Myocyte (in vitro differentiated cells): ENCODE measurements at places on chromosomes 6 and 20.

DNA sequence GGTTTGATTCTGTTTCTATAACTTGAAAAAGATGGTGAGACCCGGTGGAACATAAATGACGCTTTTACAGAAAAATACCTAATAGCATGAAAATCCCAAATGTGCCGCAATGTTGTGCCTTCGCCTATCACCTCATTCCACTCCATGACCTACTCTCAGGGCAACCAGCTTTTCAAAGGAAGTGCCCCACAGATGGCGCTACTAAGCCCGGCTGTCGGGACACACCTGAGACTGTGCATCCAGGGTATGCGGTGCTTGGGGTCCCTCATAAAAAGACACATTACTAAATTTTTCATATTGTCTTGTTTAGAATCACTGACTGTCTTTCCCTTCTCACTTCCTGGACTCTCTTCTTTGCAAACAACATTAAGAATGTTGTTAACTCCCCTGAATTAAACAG lies 145.5 kb upstream of the RPS6KA2 start:
- DNase-seq, result no peak

DNA sequence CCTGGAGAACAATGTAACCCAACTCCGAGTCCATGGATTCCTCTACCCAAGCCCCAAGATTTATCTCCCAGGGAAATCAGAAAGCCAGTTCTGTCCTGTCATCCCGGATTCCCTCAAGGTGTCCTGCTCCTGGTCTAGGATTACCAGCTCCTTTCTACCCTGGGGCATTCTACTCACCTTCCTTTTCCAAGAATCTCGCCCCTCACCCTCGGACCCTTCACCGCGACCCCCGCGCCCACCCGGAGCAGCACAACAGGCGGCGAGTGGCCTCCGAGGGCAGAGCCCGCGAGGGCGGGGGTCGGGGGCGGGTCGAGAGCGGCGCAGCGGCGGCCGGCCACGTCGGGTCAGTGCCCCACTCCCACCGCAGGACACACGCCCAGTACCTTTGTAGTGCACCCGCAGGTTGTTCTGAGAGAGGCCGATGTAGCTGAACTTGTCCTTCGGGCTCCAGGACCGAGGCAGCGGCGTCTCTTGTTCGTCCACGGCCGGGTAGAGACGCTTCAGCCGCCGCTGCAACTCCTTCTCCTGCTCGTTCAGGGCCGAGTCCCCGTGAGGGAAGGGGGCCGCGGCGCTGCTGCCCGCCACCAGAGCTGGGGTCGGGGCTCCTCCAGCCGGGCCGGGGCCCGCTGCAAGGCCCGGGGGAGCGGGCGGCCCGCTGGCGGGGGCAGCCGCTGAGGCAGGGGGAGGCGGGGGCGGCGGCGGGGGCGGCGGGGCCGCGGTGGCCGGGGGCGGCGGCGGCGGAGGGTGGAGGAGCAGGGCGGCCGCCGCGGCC lies 897 bp downstream of the RANBP9 start:
- peak; percentile 44 for DNase-seq

DNA sequence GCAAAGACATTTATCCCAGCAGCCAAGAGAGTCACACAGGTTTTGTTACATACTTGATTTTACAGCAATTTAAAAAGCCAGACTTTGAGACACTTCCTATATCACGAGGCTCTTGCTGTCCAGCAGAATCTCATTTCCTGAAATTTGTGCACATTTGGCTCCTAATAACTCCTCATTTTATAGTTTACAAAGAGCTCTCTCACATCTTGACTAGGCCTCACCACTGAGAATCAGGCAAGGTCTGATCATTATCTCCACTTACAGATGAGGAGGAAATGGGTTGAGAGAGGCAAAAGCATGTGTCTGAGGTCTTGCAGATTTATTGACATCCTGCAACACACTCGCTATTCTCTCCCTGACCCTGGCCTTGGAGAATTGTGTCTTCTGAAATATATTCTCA lies 426.8 kb downstream of the MAFB start:
- DNase-seq, result no peak

DNA sequence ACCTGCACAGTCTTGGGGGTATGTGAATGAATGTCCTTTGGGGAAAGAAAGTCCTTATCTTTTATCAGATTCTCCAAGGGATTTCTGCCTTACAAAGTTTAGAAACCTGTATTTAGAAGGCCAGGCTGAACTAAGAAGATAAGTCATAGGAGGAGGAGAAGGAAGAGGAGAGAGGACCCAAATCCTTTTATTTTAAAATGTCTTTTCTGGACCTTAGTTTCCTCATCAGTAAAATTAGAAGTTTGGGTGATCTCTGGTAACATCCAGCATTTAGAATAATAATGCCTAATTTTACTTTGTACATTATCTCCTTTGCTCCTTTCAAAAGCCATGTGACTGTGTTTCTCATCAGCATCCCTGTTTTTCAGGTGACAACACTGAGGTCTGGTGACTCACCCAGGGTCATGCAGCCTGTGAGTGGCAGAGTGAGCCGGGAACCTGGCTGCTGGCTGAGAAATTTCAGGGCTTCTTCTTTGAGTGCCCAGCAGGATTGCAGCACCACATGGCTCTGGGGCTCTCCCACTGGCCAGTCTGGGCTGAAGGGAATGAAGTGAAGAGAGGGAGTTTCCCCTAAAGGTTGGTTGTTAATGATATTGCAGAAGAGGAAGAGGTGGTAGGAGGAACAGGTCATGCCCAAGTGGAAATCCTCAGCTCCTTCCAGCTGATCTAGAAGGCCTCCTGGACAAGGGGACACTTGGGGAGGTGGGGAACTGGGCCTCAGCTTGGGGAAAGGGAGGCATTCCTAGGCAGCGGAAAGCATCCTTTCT lies 34.0 kb downstream of the VEGFA start:
- DNase-seq, result no peak

GRCh38 chr6:43981363-43981990 lies 145.8 kb downstream of the MRPL14 start:
- no peak for DNase-seq

- DNase-seq, result no peak
These were observed 54.0 kb downstream of the GMPR start for GRCh38 chr6:16292432-16292831.

- no peak for DNase-seq
These were observed 155.2 kb downstream of the TTLL2 start for GRCh38 chr6:167479901-167480648.

DNA sequence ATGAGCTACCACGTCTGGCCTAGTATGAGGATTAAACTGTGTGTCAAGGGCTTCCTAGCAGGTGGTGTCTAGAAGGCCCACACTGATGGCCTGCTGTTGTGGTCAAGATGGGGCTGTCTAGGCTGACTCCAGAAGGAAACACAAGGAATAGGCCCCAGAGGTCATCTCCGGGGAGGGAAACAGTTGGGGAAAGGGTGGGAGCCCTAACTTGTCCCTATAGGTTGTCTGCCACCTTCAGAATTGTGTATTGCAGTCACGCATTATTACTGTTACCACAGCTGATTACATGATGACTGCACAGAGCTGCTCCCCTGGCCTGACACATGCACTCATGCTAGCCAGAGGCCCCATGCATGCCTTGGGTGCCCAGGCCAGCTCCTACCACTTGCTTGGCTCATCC lies 27.3 kb downstream of the C20orf203 start:
- DNase-seq, result no peak

DNA sequence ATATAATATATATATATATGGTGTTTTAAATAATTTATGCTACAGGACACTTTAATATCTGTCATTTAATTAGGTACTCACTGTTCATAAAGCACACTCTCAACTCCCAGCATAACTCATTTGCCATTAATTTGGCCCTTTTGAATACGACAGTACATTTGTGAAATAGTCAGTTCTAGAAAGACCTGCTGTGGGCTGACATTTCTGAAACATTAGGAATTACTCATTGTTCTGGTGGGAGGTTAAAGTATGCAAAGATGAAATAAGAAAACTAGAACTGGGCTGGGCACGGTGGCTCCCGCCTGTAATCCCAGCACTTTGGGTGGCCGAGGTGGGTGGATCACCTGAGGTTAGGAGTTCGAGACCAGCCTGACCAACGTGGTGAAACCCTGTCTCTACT lies 497.5 kb downstream of the UTRN start:
- no peak for DNase-seq

DNA sequence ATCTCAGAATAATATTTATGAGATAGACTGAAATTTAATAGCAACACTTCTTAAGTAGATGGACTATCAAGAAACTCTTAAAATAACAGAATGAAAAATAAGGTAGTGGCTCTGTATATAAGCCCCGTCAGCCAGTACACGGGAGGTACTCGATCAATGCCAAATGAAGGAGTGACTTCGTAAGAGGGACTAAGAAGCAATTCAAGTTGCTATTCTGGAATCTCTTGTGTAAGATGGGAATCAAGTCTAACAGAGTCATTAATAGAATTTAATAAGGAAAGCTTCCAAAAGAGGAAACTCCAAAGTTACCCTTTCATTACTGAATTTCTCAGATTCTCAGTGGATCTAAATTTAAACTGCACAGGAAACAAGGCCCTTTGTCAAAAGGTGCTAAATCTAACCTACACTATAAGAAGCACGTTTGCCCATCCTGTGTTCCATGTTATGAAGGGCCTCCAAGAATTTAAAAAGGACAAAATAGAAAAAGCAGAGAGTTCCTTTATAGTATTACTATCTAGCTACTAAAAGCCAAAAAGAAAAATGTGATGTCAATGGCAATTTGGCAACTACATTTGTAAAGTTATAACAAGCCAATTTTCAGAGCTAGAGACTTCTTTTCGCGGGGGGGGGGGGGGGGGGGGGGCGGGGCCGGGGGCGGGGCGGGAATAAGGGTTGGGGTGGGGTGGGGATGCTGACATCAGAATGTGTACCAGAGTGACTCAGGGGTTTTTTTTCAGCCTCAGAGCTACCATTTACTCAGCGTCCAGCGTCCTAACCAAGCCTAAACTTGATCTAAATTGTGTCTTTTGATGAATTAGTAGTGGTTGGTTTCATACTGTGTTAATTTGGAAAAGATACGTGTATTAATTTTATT lies 200.6 kb downstream of the GMPR start:
- peak; percentile 30 for DNase-seq

- peak; percentile 12 for DNase-seq
These were observed 123.9 kb downstream of the MAFB start for GRCh38 chr20:40565001-40565681.

DNA sequence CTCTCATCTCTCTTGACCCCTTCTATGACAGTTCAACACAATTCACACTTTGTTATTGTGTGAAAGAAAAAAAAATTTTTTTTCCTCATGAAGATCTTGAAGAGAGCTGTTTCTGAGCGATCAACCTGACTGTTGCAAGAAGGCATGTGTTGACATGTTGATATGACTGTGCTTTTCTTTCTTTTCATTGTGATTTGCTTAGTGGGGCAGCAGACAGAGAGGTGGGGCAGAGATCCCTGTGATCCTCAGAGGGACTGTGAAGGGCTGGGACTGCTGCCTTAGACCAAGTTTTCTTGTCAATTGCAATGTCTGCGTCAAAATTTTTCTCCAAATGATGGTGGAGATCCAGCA lies 70.8 kb upstream of the IYD start:
- no peak for DNase-seq

DNA sequence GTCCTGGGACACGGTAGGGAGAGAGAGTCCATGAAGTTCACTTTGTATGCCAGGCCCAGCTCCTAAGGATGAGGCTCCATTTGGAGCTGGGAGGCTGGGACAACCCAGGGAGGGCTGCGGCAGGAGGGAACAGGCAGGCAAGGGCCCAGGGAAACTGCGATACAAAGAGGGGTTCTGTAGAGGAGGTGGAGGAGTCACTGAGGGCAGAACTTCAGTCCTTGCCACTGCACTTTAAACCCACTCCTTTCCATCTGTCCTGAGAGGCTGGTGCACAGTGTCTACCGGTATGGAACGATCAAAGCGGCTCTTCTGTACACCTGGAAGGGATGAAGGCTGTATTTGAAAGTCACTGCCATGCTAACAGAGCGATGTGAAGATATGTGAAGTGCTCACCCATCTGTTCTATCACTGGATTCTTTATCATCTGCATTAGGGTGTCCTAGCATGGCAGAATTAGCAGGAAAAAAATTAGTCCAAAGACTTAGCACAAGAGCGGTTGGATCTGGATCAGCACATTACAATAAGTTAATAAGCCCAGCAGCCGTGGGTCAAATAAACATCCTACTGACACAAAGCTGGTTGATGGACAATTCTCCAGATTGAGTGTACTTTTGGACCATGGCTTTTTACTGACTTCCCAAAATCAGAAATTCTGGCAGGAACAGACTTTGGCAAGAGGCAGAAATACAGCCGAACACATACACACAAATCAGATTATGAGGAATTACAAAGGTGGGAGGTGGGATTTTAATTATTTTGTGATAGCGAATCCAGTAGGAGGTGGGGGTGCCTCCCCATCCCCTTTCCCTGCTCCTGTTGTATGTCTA lies 20.9 kb upstream of the ZFAND3 start:
- DNase-seq, result no peak

- DNase-seq, result no peak
These were observed 21.6 kb downstream of the TCF15 start for GRCh38 chr20:588476-588875.

- no peak for DNase-seq
These were observed 11.1 kb upstream of the ELOVL2 start for GRCh38 chr6:11055127-11055627.

- no peak for DNase-seq
These were observed 116.9 kb downstream of the SLX4IP start for GRCh38 chr20:10551732-10552724.

GRCh38 chr20:19992996-19993908 lies 23.9 kb upstream of the NAA20 start:
- DNase-seq, result peak; percentile 87

DNA sequence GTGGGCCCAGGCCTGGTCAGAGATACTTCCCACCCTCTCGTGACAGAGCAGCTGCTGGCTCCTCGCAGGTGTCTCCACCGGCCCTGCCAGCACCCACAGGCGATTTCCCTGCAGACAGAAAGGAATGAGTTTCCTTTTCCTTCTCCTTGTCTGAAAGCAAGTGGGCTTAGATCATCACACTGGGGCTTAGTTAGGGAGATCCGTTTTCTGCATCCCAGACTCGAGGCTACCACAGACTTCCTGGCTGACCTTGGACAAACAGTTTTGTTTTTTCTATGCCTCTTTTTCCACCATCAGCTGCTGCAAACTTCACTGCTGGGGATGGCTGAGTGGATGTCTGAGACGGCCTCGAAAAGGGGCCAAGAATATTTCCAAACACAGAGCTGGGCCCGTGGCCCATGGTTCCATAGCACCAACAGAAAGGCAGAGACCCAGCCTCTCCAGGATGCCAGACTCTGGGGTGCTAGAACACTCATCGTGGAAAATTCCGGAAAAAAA lies 86.5 kb downstream of the BANF2 start:
- peak; percentile 59 for DNase-seq

DNA sequence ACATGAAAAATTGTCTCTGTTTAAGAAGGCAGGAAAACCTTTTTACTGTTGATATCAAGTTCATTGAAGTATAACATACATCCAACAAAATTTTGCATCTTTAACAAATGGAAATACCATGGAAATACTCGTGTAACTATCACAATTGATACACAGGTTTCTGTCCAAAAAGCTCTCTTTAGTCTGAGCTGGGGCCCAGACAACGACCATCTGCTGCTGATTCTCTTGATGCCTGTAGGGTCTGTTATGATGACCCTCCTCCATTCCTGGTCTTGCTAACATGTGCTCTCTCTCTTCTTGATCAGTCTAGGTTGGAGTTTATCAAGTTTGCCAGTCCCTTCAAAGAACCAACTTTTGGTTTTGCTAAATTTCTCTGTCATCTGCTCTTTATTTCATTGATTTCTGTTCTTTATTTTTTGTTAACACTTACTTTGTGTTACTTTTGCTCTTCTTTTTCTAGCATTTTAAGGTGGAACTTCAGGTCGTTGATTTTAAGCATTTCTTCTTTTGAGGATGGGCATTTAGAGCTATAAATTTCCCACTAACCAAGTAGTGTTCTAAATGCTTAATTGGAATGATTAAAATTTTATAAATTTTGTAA lies 116.8 kb downstream of the PSMB1 start:
- DNase-seq, result no peak

- no peak for DNase-seq
These were observed 26.3 kb upstream of the TFB1M start for GRCh38 chr6:155340464-155341129.
